ENCODE measurements at places on chromosomes 11 and 22.

- no peak for DNase-seq
These were observed 28.1 kb downstream of the GNB1L start for GRCh38 chr22:19826619-19826950.

DNA sequence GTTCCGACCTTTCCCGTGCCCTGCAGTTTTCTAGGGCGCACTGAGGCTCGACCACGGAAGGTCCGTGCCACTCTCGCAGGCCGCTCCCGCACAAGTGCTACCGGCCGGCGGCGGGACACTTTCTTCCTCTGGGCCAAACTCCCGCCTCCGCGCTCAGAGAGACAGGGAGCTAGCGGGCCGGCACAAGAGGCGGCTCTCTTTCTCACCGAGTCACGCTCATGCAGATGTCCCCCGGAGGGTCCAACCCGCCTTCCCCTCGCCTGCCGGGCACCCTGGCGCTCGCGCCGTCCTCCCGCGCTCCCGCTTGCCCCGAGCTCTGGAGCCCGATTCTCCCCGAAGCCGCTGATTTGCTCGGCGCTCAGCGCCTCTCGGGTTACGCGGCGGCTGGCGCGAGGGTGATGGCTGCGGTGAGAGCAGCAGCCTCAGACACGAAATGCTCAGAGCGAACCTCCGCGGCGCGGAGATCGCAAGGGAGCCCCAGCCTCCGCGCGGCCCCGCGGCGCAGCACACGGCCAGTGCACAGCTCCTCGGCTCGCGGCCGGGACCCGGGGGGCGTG lies 1.0 kb downstream of the LMO1 start:
- no peak for DNase-seq

DNA sequence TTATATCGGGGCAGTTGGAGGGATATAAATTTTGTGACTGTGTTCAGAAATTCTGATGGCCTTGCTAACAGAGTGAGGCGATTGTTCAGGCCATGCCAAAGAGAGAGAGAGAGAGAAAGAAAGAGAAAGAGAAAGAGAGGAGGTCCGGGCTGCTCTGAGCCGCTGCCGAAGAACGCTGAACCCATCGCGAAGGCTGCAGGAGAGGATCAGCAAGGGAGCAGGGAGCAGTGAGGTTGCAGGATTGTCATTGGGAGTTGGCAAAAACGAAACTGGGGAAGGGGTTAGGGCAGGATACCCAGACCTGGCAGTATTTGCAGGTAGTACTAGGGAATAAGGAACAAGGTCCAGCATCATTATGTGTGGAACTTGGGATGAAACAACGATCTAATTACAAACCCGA lies 537.1 kb downstream of the INSC start:
- no peak for DNase-seq

GRCh38 chr11:121590772-121591404 lies 138.1 kb upstream of the SORL1-AS1 start:
- peak; percentile 47 for DNase-seq

DNA sequence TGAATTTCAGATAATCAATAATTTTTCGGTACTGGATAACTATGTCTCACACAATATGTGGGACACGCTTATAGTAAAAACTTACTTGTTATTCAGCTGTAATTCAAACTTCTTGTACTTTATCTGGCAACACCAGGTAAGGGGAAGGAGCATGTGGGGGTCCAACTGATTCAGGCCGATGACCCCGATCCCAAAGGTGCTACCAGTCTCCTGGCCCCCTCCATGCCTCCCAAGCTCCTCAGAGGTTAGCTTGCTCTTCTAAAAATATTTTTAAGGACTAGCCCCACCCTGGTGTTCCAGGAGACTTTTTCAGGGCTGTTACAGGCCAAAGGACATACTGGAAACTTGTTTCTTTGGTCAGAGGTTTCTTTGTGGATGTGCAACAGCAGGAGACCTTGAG lies 61.8 kb upstream of the ALX4 start:
- no peak for DNase-seq

GRCh38 chr11:14193644-14194043 lies 165.3 kb downstream of the RRAS2 start:
- DNase-seq = no peak

- DNase-seq = no peak
These were observed 44.0 kb downstream of the RPUSD4 start for GRCh38 chr11:126167488-126167887.

DNA sequence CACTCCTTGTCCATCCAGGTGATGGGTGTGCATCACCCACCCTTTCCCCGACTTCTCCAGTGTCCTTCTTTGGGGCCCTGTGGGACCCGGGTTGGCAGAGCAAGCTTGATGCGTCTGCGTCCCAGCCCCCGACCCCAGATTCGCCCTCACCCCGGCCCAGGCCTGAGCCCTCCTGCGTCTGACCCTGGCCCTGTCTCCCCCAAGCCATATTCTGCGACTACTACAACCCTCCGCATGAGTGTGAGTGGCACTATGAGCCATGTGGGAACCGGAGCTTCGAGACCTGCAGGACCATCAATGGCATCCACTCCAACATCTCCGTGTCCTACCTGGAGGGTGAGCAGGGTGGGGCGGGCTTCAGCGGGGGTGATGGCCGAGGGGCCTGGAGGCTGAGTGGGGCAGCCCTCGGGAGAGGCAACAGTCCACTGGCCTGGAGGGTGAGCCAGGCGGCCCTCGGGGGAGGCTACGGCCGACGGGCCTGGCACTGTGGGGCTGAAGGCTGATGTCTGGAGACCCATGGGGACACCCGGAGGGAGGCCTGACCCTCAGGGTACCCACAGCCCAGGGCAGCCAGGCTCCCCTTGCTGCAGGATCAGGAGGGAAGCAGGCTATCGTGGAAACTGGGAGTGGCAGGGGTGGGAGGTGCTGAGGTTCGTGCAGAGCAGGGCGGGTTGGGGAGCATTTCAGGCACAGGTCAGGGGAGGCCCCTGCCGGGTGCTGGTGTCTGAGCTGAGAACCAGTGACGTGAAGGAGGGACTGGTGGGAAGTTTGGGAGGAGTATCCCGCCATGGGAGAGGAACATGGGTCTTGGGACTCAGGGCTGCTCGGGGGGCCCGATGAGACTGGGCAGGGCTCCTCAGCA lies 15.3 kb downstream of the MUC2 start:
- DNase-seq = no peak

DNA sequence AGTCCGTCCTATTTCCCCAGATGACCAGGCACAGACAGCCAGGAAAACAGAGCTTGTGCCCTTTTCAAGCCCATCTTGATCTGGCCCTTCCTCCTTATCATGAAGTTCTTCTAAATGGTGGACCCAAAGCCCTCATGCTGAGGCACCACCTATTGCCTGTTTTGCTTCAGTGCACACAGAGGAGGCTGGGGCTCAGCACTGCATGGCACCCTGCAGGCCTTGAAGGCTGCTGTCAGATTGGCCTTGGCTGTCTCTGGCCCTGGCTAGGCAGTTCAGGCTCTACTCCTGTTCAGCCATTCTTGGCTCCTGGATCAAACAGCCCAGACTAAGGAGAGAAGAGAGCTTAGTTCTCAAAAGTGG lies 49.2 kb downstream of the OTOG start:
- no peak for DNase-seq

DNA sequence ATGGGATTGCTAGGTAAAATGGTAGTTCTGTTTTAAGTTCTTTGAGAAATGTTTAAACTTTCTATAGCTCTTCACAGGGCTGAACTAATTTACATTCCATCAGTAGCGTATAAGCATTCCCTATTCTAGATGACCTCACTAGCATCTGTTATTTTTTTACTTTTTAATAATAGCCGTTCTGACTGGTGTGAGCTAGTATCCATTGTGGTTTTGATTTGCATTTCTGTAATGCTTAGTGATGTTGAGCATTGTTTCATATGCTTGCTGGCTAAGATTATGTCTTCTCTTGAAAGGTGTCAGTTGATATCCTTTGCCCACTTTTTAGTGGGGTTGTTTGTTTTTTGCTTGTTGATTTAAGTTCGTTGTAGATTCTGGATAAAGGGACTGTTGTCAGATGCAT lies 35.9 kb downstream of the MMP27 start:
- DNase-seq = no peak

GRCh38 chr11:18294862-18295261 lies 27.1 kb downstream of the HPS5 start:
- no peak for DNase-seq

DNA sequence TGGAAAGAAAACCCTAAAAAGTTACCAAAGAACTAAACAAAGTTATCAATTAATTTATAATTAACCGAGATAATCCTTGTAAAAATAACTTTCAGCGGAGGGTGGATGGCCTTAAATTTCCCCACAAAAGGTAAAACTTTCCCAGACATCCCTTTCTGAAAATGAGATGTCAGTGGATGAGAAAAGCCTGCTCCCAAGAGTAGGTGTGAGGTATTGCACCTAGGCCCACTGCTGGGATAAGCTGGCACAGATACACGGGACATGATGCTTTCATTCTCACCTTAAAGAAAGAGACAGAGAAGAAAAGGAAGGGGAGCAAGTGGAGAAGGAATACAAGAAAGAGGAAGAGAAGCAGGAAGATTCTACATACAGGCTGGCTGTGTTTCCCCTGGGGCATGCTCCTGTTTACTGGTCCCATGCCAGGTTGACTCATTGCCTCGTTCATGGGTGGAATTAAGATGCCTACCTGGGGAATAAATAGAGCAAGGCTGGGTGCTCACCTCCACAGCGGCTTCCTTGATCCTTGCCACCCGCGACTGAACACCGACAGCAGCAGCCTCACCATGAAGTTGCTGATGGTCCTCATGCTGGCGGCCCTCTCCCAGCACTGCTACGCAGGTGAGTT lies at the start of gene SCGB2A2:
TSS of gene SCGB2A2 (plus strand) at position 505 of the 625 bp plus-strand sequence. CDS start at position 564, 59 bp downstream.
- DNase-seq = peak; percentile 4

DNA sequence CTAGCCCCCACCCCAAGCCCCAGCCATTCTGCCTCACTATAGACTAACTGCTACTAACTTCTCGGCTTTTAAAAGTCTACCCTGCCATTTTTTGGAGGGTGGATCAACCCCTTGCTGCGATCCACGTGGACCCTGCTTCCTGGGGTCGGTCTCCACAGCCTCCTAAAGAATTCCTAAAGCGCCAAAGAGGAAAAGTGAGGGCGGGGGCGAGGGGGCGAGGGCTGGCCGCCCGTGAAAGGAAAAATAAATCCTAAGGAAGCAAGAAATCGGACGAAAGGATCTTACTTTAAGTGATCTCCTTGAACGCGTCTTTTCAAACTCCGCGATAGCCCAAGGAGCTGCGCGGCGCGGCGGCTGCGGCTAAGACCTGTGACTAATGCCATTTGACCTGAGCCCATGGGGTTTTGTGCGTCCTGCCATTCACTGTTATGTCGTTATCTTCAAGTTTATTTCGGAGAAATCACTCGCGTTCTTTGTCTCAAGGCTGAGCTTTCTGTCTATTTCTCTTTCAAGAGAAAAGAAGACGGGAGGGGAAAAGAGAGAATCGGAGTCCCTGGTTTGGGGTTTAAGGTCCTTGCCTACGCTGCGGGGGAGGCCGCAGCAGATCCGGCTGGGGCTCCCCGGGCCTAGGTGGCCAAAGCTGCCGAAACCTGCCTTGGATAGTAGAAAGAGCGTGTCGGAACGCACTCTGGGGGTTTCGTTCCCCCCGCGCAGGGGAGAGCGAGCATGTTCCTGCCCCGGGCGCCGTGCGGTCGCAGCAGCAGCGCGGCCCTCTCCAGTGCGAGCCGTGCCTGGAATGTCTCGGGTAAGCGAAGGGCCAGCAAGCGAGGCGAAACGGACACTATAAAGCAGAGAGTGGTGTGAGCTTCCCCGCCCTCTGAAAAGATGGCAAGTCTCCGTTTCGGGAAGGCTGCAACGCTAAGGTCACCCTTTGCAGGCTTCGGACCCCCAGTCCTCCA lies 2.8 kb upstream of the DBX1 start:
- no peak for DNase-seq

DNA sequence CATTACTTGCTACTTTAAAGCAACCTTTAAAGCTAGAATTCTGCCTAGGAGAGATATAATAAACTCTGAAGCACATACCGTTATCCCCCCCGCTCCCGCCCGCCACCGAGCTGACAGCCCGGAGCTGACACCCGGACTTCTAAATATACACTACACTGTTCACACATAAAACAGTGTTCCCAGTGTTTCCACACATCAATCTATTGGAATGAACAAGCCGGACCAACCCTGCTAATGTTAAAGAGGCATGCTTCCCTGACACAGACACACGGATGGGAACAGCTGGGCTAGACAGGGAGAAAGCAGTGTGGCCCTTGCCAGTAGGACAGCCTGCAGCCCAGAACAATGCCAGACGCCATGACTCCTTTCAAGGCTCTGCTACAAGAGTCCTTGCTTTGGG lies 108.4 kb upstream of the CSNK2A3 start:
- DNase-seq = no peak

DNA sequence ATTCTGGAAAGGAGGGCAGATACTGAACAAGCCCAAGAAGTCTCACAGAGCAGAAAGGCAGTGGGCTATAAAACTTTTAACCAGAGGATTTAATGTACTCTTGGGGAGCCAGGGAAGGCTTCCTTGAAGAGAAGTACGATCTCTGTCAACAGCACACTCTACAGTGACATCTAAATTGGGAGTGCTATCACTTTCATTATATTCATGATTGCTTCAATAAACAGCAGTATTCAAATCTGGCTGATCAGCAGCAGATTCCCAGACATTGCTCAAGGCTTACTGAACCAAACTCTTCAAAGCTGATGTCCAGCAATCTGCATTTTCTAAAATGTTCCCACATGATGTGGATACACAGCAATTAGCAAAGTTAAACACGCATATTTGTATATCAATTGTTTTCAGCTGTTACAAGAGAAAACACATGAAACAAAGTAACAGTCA lies 44.2 kb downstream of the SYTL2 start:
- DNase-seq = no peak

- peak; percentile 63 for DNase-seq
These were observed 9.8 kb upstream of the DDX10 start for GRCh38 chr11:108654994-108655631.

DNA sequence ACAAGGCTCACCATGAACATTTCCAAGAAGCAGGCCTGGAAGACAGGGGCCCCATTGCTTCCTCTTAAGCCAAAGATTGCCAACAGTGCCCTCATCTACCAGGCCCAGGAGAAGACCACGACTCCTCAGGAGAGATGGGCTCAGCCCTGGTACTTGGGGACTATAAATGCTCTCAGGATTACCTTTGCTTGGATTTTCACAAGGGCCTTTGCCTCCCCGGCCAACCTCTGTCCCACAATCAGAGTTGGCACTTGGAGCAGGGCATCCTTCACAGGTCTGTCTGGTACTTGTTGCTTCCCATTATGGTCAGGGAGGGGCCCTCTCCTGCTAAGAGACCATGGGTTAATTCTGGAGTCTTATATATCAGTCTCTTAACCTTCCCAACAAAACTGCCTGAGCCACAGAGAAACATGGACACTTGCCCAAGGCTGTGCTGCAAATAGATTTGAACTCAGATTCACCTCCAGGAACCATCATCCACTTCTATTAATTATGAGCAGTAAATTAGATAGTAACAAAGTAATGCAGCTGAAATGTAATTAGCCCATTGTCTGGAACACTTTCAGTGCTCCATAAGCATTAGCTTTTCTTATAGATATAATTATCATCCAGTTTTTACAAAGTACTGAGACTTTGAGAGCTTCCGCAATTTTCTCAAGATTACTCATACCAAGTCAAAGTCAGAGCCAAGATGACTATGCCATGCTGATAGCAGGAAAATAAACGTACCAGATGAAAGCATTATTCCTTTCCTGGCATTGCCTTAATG lies 33.5 kb downstream of the POU2AF3 start:
- no peak for DNase-seq

- no peak for DNase-seq
These were observed 32.1 kb downstream of the IFT27 start for GRCh38 chr22:36743591-36744412.

Measured in NAMALWA (cell line).